ENCODE measurements at places on chromosomes 11 and 22.

- DNase-seq: no peak
Measured at GRCh38 chr22:44231233-44231632, 50.5 kb downstream of the PARVG start.

GRCh38 chr22:49394116-49394785 is 433.4 kb downstream of the BRD1 start:
- DNase-seq: no peak

- no peak for DNase-seq
Measured at GRCh38 chr11:28713850-28714249, 605.7 kb downstream of the METTL15 start.

DNA sequence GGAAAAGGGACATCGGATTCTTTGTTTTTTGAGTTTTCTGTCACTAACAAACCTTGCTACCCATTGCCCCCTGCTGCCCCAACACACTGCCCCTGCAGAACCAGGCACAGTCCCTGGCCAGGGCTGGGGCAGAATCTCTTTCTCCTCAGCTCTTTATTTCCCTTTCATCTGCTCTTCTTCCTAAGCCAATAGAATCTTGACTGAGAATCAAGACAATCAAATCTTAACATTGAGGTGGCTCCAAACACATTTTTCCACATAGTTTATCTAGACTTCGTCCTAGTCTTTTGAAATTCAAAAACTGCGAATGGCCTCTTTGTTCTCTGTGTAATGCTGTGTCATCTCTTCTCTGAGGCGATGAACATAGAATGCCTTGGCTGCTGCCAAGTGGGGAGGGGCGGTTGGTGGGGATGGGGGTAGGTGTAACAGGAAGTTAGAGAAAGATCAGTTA is 16.1 kb upstream of the NTM start:
- no peak for DNase-seq

DNA sequence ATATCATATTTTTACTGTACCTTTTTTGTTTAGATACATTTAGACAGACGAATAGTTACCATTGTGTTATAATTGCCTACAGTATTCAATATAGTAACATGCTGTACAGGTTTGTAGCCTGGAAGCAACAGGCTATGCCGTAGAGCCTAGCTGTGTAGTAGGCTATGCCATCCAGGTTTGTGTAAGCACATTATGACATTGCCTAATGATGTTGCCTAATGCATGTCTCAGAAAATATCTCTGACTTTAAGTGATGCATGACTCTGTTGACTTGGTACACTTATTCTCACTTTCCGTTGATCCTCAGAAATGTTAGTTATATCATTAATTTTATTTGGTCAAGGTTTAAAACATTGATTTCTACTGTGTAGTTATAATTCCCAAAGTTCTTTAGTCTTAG is 39.9 kb downstream of the OR2AT4 start:
- no peak for DNase-seq

DNA sequence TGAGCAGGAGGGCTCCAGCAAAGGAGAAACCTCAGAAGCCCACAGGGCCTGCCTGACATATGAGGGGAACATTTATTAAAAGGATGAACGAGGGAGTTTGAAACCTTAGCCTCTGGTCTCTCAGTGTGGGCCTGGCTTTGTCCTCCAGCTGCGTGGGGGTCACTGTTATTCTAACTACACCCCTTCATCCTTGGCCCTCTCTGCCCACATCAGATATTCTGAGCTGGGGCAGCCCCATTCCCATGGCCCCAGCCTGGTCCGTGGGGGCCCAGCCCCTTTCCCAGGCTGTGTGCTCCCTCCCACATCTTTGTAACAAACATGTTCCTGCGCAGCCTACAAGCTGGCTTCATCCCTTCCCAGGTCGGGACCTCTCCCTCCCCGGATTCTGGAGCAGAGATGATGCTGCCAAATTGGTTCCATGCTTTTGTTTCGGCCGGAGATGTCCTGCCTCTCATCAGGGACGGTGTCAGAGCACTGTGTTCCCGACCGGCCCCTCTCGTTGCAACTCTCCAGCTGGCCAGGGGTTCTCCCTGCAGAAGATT is 4.0 kb downstream of the FXYD6 start:
- DNase-seq: no peak

DNA sequence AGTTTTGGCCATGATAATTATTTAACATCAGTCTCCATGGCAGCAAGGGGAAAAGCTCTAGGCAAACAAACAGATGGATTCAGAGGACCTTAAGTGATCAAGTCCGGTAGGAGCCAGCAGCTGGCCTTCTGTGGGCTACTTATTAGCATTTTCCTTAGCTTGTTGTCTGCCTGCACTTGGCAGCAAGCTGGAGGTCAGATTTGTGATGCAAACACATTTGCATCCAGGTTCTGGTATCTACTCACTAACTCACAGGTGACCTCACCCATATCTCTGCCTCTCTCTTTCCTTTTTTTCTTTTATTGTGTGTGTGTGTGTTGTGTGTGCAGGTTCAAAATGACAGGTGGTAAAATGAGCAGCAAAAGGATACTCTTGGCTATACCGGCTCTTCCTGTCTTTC is 32.3 kb downstream of the ARHGAP42 start:
- DNase-seq: no peak

DNA sequence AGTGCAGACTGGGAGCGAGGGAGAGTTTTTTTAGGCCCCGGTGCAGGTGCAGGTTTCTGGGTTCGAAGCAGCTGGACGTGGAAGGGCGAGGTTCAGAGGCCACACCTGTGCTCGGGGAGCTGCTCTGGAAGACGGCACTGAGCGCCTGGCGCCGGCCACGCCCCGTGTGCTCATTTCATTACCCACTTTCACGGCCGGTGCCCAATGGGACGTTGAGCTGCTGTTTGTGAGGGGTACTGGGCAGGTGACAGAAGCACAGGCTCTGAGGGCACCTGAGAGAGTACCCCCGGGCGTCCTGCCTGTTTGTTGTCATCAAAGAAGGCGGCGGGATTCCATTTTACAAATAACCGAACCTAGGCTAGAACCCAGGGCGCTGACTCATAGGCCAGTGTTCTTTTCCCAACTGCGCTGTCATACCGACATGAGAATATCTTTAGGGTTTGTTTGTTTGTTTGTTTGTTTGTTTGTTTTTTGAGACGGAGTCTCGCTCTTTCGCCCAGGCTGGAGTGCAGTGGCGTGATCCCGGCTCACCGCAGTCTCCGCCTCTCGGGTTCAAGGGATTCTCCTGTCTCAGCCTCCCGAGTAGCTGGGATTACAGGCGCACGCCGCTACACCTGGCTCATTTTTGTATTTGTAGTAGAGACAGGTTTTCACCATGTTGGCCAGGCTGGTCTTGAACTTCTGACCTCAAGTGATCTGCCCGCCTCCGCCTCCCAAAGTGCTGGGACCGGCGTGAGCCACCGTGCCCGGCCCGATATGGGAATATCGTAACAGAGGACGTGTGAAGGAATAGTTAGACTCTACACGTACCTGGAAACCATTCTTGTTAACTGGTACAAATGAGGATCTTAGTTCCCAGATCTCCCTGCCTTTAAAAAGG is 16.6 kb upstream of the SPTBN2 start:
- no peak for DNase-seq

DNA sequence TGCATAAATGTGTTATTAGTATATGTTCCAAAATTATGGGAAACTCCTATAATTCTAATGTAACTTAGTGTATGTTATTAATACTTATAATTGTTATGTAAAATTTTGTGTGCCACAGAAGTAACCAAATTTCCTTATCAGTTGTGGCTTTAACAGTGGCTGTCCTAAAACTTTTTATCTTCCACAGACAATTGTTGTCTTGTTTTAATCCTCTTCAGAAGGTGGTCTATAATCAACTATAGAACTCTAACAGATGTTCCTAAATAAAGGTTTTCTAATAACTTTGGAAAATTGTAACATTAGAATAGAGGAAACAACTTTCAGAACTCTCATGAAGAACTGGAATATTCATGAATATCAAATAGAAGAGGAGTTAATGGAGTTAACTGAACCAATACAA is 44.4 kb upstream of the DBX1 start:
- DNase-seq: no peak

DNA sequence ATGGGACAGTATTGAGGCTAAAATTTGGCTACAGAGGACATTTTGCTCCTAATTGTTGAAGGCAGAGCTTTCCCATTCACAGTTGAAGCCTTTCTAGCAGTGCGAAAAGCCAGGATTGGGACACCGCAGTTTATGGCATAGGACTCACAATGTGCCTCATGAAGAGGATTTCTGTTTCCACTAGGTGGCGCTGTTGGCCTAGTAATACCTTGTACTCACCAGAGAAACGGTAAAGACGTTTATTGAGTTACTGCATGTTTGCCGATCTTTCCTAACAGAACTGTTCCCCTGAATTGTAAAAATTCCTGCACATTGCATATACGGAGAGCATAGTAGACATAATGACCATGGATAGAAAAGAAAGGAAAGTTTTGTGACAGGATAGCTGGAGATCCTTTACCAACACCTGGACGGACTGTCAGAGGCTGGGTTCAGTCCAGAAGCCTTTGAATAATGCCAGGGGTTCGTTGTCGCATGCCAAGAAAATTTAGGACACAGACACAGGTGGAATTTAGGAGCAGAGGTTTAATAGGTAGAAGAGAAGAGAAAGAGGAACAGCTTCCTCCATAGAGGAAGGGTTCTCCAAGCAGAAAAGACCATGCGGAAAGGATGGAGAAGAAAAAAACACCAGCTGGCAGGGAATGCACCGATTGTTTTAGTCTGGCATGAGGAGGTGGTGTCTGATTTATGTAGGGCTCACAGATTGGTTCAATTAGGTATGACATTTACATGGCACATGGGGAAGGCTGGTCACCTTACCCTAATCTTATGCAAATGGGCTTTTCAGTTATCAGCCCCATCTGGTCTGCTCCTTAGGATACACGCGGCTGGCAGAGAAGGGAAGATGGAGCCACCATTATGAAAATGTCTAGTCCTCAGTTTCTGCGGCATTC is 10.8 kb upstream of the OR51D1 start:
- DNase-seq: peak; percentile 32

DNA sequence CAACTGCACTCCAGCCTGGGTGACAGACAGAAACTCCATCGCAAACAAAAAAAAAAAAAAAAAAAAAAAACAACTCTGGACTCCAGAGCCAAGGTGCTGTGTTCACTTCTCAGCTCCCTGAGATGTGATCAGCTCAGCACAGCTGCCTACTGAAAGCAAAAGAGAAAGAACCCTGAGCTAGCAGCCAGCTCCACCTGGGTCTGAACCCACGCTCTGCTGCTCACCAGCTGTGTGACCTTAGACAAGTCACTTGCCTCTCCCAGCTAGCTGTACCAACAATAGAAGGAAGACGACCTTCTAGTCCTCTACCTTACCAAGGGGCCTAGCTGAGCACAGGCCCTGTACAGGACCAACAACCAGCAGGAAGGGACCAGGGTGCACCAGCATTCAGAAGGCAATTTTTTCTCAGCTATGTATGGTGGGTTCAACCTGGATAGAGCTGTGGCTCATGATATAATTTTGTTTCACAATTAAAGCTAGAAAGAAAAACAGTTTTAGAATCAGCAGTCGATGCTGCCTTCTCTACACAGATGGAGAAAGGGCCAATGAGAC is 3.8 kb downstream of the DGCR2 start:
- no peak for DNase-seq

DNA sequence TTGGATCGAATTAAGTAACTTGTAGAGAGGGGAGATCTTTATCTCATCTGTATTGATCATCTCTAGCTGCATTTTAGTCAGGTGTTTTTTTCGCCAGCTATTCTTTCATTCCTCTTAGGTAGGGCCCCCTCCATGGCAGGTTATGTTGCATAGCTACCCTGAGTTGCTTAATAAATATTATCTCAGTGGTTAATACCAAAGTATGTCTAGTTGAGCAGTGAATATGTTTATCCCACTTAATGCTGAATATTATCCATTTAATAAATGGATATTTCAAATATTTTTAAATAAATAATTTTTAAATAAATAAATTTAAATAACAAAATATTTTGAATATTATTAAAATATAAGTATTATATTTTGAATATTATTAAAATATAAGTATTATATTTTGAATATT is 9.6 kb downstream of the PRRG4 start:
- DNase-seq: no peak

DNA sequence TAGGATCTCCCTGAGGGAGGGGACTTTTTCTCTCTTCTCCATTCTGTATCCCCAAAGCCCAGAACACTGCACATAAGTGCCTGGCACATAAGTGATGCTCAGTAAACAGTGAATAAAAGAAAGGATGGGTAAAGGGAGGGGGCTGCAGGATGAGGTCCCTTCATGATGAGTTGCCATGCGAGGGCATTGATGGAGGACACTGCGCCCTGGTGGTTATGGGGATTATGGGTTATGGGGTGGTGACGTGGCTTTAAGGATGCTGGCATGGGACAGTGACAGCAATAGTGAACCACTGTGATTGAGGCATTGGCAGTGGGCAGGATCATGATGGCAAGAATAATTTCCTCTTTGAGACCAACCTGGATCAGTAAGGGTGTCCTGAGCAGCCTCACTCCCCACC is 43.9 kb upstream of the LRRC32 start:
- DNase-seq: no peak

- DNase-seq: no peak
Measured at GRCh38 chr11:3347127-3347526, 31.8 kb downstream of the ZNF195 start.

DNA sequence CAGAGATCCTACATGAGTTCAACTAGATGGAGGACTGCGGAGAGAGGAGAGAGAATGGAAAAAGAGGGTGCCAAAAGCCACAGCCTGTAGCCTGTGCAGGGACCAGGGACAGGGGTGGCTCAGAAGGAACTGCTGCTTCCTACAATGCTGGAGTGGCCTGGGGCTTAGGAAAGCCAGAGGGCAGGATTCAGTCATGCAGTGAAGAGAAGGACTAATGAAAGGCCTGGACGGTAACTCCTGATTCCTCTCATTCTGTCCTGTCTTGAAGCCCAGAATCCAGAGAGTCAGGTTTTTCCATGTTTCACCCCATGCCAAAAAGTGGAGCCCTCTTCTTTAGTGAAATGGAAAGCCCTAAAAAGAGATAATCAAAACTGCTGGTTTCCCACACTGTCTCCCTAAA is 48.4 kb upstream of the INCENP start:
- no peak for DNase-seq

GRCh38 chr11:75311858-75312288 is 39.6 kb downstream of the ARRB1 start:
- DNase-seq: peak; percentile 28

DNA sequence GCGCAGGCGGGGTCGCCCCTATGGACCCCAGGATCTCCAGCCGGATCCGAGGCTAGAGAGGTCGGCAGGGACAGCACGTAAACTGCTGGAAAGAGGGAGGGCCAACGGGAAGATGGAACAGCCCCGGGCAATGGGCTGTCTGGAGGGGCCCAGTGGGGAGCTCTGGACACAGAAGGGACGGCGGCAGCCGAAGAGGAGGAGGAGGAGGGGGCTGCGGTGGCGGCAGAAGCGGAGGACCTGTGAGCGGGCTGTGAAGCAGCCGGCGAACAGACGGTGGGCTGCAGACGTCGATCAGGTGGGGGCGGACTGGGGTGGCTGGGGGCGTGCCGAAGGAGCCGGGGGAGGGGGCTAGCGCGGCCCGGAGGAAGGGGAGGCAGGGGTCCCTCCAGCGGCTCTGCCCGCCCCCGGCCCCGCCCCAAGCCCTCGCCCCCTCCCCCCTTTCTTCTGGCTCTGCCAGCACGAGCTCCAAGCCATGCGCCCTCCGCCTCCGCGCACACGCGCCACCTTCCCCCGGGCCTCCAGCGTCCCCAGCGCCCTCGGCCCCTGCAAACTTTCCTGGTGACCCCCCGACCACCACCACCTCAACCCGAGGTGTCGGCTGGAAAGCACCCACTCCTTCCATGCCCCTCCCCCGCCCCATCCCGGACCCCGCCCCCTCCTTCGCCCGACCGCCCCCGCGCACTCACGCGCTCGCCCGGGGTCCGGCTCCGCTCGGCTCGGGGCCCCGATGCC is 432 bp downstream of the TNKS1BP1 start:
- DNase-seq: no peak

Measured in fibroblast of skin of left quadriceps (primary cell).